ENCODE measurements at places on chromosomes 5 and 9. TPM values are rescaled to one million over a fixed set of nuclear protein-coding genes. Genes with fewer than 3 reads are reported as not detected.

DNA sequence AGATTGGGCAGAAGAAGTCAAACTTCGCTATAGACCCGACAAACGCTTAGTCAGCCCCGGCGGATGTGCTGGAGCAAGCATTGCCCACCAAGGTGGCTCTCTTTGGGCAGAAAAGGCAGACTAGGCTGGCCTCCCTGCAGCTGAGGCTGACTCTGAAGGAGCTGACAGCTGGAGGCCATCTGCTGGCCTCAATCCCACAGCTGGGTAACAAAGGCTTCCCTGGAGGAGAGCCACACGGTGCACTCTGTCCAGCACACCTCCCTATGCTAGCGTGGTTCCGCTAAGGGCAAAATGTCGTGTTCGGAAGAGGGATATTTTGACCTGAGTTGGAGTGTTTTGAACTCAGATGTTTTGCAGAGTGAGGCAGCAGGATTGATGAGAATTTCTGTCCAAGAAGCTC is 103.5 kb upstream of the PTCH1 start:
- H3K4me1 ChIP-seq, result no peaks in the 10 kb centered on the region
- no peaks in the 10 kb centered on the region for H3K36me3 ChIP-seq
- no peak overlapping the region for H3K4me3 ChIP-seq
- no peak for DNase-seq

Gene SIGMAR1
- total RNA-seq, result 57.1 TPM

DNA sequence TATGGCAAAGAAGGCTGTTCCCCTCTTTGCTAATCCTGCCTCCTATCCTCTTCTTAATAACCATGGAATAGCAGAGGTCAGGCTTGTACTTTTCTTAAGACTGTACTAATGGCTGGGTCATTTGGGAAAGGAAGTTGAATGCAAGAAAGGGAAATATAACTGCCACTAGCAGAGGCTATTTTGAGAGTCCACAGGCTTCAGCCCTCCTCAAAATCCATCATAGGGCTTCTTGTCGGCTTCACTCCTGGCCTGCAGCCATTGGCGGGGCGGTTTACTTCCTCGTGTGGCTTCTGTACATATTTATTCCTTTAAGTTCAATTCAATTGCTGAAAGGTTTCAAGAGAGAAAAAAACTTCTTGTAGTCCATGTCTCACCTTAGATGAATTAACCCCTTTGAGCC is 2.8 kb upstream of the PARP8 start:
- no peaks in the 10 kb centered on the region for H3K4me1 ChIP-seq
- no peak for DNase-seq
- no peak overlapping the region for H3K4me3 ChIP-seq

DNA sequence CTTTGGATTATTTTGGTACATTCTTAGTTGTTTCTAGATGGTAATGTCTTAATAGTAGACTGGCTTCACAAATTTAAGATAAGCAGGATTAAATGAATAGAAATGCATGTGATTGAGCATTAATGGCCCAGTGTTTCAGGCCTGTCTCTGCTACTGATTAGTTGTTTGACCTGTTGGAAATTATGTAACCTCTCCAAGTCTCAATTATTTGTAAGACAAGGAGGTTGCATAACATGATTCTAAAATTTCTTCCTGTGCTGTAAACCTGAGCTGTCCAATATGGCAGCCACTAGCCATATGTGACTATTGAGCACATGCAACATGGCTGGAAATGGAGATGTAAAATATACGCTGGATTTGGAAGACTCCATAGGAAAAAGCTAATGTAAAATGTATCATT is 97.5 kb downstream of the ALDH1A1 start:
- H3K4me3 ChIP-seq, result no peak overlapping the region
- H3K27ac ChIP-seq, result no peak overlapping the region
- H3K36me3 ChIP-seq, result no peaks in the 10 kb centered on the region
- peaks cover 21% of the 10 kb centered on the region for H3K4me1 ChIP-seq
- DNase-seq, result no peak

GRCh38 chr9:125843646-125844045 is 96.5 kb downstream of the PBX3 start:
- H3K4me3 ChIP-seq, result no peak overlapping the region
- no peak for DNase-seq
- no peaks in the 10 kb centered on the region for H3K36me3 ChIP-seq
- peak overlapping the region; percentile 25 for H3K27ac ChIP-seq
- H3K4me1 ChIP-seq, result peaks cover 8% of the 10 kb centered on the region

Data from body of pancreas (tissue), 4 donors.